ENCODE measurements at places on chromosomes 16 and 17.

DNA sequence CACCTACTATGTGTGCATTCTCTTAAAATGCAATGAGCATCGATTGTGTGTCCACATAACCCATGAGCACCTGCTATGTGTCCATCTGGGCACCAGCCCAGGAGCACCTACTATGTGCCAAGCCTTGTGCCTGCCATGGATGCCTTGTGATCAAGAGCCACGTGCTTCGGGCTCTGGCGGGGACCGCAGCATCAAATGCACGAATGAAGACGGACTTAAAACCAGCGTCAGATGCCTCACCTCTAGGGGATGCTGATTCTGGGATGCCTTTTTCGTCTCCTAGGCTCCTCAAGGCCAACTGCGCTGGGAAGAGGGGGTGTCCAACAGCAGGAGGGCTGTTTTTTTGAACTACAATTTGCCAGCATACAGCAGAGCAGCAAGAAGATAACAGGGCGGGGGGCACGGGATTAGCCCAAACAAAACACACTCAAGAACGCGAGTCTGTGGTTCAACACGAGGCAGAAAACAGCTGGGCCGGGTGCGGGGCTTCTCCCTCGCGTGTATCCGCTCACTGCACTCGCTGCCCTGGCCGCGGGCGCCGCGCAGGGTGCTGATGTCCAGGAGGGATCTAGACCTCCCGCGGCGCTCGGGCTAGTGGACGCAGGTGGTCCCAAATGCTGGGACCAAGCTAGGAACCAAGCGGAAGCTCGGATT lies 1.2 kb upstream of the GLIS2 start:
- DNase-seq, result no peak

DNA sequence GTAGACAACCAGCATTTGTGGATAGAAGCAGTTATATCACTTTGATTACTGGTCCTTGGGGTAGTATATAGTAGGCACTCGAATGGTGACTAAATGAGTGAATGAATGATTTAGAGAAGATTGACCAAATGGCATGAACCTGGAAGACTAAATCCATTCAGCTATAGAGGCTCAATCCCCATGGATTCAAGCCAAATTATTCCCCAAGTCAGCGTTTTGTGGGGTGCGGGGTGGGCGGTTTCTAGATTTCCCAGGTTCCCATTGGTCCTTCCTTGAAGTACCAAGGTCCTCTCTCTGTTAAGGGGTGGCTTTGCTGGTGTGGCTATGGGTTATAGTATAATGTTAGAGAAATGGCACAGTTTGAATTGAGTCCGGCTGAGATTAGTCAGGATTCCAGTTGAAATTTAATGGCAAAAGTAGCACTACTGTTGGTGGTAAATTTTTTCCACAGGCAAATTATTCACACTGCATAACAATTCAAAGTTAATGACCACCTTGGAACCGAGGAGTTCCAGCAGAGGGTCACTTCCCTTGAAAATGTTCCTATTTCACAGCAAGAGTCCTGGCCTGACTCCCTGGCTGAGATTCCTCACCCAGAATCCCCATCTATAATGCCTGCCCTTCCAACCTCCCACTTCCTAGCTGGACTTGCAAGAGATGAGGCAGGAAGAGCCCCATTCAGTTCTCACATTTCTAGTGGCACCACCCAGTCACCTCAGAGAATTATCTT lies 27.7 kb downstream of the PCTP start:
- DNase-seq, result no peak

DNA sequence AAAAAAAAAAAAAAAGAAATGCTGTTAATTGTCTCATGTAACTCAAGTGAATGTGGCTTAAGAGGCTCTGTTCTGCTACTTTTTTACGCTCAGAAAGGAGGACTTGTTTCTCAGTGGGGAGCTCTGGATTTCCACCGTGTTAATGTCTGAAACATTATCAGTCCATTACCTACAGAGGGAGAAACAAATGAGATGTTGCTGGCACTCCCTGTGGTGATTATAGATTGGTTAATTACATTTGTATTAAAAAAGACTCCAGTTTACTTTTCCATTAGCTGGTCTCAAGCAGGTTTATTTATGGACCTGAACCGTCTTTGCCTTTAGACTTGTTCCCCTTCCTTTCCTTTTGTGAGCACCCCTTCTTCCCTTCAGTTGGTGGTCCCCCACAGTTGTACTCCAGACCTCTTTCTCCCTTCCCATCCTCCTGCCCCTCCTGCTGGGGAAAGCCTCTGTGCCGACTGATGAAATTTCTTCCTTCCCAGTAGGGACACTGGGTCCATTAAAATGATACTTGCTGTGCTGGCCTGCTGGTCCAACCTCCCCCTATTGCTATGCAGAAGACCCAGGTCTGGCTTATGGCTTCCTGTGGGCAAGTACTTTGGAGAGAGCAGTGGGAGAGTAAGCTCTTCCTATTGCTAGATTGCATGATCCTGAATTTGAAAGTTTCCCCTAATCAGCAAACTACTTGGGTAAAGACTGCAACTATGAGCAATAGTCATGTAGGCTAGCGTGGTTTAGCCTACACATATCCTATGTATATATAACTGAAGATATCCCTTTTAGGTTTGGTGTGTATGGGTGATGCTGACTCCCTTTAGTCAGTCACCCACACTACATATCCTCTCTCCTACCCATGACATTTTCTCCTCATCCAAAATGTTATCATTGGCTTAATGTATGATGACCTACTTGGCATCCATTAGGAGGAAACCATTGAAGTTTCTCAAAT lies 8.1 kb downstream of the CDC6 start:
- DNase-seq, result no peak

GRCh38 chr16:19746561-19746960 lies 28.5 kb downstream of the IQCK start:
- no peak for DNase-seq

GRCh38 chr16:84349862-84350684 lies 18.3 kb upstream of the ATP2C2 start:
- DNase-seq, result no peak

- no peak for DNase-seq
Observed at GRCh38 chr17:70201872-70202419, 32.6 kb downstream of the KCNJ2 start.

DNA sequence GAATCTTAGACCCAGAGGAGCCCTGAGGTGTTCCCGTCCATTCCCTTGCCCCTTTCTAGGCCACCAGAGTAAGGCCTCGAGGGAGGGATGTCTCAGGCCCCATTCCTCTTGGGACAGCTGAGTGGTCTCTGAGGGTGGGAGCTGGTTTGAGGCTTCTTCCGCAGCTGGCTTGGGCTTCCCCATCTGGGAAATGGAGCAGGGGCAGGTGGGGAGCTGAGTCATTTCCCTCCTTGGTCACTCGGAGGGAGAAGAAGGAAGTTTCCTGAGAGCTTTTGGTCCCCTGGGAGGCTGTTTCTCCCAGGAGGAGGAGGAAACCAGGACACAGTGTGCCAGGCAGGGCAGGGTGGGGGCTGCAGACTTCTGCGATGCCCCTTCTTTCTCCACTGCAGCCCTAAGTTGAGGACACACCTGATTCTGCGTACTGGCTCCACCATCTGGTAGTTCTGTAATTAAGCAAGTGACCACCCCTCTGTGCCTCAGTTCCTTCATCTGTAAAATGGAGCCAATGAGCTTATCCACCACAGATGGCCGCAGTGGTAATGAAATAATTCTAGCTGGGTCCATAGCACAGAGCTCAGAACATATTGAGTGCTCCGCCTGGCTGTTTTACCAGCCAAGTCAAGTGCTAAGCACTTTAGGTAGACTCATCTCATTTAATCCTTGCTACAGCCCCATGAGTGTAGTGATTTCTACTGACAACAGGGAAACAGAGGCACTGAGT lies 1.6 kb upstream of the KCNJ12 start:
- no peak for DNase-seq

- no peak for DNase-seq
Observed at GRCh38 chr17:43979011-43979410, 25.3 kb upstream of the PYY start.

GRCh38 chr17:57534863-57535248 lies 210.2 kb downstream of the CCDC182 start:
- DNase-seq, result no peak

- no peak for DNase-seq
Observed at GRCh38 chr16:57986196-57986595, 14.3 kb downstream of the ZNF319 start.

GRCh38 chr17:32878211-32878610 lies 1.3 kb upstream of the MYO1D start:
- no peak for DNase-seq

DNA sequence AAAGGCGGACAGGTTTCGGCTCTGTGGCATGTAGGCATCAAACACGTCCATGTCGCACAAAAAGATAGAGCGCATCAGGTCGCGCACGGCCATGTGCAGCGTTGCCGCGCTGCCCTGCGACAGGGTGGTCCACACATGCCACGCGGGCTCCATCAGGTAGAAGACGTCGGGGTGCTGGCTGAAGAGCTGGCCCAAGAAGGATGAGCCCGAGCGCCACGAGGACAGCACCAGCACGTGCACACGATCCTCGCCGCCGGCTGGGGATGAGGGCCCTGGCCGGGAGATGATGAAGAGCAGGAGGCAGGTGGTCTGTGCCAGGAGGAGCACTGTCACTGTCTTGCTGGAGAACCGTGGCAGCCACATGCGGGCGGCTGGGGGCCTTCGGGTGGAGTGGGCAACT lies 5.9 kb downstream of the CHST5 start:
- DNase-seq, result no peak

DNA sequence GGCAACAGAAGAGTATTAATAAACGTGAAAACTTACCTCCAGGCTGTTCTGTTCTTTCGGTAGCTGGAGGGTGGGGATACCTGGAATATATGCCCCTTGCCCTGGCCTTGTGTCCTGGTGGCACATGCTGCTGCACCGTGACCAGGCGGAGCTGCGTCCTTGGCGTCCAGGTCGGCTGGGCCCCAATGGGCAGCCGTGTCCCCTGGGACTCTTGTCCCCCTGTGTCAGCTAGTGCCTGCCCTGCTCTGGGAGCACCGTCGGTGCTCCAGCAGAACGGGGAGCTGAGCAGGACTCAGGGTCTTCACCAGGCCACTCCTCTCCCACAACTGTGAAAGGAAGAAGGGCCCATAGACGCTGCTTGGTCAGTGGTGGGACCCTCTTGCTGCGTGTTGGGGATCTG lies 7.9 kb downstream of the ZNF213 start:
- DNase-seq, result no peak

GRCh38 chr17:35726127-35726952 lies 5.1 kb upstream of the RASL10B start:
- no peak for DNase-seq

DNA sequence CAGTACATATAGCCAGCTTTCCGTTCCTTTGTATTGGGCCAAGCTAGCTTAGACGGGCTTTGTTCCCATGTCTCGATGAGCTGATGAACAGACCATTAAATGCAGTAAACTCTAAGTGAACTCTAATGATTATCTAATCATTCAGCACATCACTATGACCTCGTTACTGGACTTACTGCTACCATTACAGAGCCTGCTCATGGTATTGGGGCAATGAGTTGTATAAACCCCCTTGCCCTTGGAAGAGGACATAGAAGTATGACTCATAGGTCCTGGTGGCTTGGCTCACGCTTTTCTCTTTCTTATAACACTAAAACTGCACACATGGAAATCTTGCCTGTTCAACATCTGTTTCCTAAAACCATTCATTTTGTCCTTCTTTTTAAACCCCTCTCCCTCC lies 93.6 kb upstream of the DYNLRB2 start:
- DNase-seq, result no peak

GRCh38 chr17:39270923-39271322 lies 45.2 kb upstream of the STAC2 start:
- DNase-seq, result no peak

DNA sequence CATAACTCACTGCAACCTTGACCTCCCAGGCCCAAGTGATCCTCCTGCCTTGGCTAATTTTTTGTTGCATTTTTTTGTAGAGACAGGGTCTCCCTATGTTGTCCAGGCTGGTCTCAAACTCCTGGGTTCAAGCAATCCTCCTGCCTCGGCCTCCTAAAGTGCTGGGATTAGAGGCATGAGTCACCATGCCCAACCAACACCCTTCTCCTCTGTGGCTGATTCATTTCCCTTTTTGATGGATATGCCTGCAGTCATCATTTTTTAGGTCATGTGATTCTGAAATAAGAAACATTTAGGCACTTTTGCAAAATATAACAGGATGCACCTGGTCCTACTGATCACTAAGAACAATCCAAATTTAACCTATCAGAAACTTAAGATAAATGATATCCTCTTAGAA lies 44.0 kb upstream of the YPEL2 start:
- DNase-seq, result no peak

DNA sequence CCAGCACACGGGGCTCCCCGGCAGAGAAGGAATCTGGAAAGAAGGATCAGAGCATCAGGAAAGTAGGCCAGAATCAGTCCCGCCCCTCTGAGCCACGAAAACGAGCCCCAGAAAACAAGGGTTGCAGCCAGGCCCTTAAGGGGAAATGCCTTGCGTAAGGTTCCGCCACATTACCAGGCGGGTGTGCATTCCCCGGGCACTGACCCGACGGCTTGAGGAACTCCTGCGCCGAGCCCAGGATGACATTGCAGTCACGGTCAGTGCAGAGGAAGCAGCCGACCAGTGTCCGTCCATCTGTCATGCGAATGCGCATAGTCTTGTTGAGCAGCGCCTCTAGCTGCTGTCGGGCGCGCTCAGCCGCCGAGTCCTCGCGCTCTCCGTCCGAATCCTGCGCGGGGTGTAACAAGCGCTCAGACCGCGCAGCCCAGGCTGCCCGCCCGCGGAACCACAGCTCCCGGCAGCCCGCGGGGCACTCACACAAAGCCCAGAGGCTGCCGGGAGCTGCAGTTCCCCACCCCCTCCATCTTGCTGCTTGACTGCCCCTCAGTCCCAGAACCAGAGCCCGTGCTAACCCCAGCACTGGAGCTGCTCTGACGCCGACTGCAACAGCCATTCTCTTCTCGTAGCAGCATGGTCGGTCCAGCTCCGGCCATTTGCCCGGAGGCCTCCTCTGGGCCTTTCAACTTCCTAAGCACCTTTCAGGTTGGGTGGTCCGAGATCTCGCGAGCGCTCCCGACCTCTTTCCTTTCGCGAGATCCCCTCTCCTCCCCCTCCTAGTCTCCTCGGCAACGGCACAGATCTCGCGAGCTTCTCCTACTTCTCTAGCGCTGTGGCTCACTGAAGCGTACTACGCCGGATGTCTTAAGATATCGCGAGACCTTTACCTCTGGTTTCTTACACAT lies at the start of gene NAA38:
Gene NAA38, minus strand, starts transcription at position 749 of the 902 bp plus-strand sequence. Its CDS starts 96 bp downstream, at position 653.
- peak; percentile 83 for DNase-seq

DNA sequence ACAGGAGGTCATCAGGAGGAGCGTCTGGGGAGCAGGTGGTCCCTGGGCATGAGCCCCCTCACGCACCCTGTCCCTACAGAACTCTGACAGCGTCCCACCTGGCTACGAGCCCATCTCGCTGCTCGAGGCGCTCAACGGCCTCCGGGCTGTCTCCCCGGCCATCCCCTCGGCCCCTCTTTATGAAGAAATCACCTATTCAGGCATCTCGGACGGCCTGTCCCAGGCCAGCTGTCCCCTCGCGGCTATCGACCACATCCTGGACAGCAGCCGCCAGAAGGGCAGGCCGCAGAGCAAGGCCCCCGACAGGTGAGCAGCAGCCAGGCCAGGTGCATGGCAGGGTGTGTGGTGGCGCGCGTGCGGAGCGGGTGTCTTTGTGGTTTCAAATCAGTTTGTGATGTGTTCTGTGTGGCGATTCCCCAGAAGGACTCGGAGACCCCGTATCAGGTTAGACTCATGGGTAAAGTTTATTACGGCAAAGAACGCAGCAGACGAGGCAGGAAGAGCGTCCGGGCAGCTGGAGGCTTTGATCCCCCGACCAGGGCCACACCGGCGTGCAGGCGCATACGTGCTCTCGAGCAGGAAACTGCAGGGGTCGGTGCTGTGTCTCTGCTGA lies 11.8 kb upstream of the NUDT16L1 start:
- DNase-seq, result no peak

Data from activated T-helper 1 cell treated with anti-CD3 and anti-CD28 coated beads, Interleukin-2, amount 50 U/mL, for 16 hours (primary cell).